ENCODE measurements at places on chromosomes 4 and X.

DNA sequence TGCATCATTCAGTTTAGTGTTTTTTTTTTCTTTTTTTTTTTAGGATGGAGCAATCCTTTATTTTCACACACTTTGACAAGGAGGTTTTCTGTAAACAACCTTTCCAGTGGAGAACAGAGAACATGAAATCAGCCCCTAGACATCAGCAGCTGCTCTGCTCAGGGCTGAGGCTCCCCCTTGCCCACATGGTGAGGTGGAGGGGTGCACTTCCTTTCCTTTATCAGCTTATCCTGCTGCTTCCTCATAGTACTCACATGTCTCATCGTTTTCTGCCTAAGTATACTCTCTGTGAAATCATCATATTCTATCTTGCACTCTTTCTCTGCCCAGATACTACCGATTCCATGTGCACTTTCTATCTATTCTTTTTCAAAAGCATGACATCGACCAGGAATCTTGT, 47.6 kb upstream of the PRSS12 start:
- no peak for DNase-seq

GRCh38 chrX:135605906-135606305, 85.4 kb downstream of the INTS6L start:
- no peak for DNase-seq

- DNase-seq: no peak
These were observed 53.6 kb downstream of the FHIP1A start for GRCh38 chr4:151462554-151462953.

DNA sequence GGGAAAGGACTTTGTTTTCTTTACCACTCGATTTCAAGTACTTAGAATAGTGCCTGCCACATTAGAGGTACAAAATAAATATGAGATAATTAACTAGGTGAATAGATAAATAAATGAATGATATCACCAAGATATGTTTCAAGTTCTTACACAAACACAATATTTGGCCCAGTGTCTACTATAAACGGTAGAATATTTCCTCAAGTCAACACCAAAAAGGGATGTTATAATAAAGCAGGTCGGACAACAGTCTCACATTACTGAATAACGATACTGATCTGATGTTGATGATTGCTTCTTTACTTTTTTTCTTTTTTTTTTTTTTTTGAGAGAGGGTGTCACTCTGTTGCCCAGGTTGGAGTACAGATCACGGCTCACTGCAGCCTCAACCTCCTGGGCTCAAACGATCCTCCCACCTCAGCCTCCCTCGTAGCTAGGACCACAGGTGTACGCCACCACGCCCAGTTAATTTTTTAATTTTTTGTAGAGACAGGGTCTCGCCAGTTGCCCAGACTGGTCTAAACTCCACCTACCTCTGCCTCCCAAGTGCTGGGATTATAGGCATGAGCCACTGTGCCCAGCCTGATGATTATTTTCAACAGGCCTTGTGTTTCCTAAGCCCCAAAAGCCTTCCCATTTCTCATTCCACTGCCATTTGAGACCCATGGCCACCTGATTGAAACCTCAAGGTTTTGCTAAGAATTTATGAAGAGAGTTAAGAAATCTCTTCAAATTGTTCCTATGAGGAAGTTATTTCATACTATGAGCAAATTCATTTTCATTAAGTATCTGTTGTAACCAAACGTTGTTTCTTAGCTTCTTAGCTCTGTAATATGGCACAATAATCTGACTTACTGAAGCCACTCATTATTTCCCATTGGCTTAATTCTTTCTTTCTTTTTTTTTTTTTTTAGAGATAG, 2.3 kb downstream of the MANBA start:
- DNase-seq: no peak

DNA sequence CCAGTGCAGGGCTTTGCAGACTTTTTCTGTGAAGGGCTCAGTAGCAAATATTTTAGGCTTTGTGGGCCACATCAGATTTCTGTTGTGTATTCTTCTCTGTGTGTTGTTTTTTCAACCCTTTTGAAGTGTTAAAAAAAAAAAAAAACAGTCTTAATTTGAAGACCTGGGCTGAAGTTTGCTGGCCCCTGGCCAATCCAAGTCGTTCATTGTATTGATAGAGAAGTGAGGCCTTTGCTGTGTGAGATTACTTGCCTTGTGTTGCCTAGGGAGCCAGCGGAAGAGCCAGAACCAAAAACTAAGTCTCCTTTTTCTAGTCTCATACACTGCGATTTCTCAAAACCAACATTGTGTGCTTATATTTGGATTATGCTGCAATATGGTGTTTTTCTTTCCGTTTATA, 46.9 kb downstream of the MTM1 start:
- DNase-seq: no peak

- peak; percentile 34 for DNase-seq
These were observed 172.5 kb upstream of the ANXA3 start for GRCh38 chr4:78379040-78379439.

DNA sequence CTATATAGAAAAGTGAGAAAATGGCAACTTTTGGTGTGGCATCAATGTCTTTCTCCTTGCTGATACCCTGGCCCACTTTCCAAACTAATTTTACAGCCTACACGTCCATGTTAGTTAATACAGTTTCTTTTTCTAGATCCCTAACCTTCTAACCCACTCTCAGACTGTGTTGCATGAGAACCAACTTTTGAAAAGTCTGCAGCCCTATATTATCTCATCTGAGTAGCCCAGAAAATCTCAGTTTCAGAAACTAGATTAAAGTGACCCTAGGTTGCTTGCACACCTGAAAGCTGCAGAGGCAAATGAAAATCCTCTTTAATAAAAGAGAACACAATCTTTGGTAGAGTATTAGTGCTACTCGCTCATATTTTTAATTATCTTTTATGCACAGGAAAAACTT, 371.6 kb upstream of the EMCN start:
- DNase-seq: no peak

DNA sequence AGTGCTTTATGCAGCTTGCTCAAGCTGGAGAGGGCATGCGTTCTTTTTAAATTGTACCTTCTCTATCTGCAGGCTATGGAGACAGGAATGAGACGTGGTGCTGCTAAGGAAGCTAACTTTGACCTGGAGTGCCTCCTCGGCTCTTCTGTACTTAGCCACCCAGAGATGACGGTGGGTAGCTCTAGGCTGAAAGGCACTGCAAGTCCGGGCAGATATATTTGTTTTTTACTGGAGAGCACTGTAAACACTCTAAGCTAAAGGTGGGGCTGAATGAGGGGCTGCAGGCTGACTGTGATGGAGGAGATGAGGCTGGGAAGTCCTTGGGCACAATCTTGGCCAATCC, 12.1 kb downstream of the ELF4 start:
- no peak for DNase-seq

DNA sequence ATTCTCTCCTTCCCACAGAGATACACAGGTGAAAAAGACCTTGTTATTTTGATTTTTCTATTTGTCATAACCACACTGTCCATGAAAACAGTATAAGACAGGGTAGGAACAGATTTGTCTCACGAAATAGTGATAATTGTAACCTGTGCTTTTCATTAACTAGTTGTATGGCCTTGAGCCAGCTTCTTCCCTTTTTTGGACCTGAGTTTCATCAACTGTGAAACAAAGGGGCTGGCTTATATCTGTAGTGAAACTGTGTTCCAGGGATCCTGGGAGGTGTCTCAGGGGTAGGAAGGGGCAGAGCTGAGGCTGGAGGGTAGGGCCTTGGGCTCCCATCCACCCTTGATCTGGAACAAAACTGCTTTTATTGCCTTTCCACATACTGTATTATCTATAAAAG, 50.9 kb downstream of the MED28 start:
- no peak for DNase-seq

Data from foreskin keratinocyte (primary cell).